Natural killer cell treated with Interleukin-12 subunit alpha and Interleukin-12 subunit beta and Interleukin-15 and Interleukin-18, amount 100 ng/mL, for 72 hours (primary cell): ENCODE measurements at places on chromosomes 1 and 21. TPM values are rescaled to one million over a fixed set of nuclear protein-coding genes. Genes with fewer than 3 reads are reported as not detected.

Gene TESK2
- total RNA-seq, result 2.4 TPM

GRCh38 chr1:204407295-204407971, 4.2 kb downstream of the PPP1R15B start:
- peaks cover 32% of the 10 kb centered on the region for H3K4me1 ChIP-seq
- no peak for DNase-seq
- H3K27me3 ChIP-seq, result no peaks in the 10 kb centered on the region
- peak overlapping the region; percentile 100 for H3K27ac ChIP-seq
- H3K4me3 ChIP-seq, result peak overlapping the region; percentile 99

GRCh38 chr1:68339505-68339904, 107.2 kb upstream of the WLS start:
- H3K27me3 ChIP-seq, result no peaks in the 10 kb centered on the region
- no peaks in the 10 kb centered on the region for H3K36me3 ChIP-seq
- H3K4me1 ChIP-seq, result no peaks in the 10 kb centered on the region
- H3K4me3 ChIP-seq, result no peak overlapping the region

DNA sequence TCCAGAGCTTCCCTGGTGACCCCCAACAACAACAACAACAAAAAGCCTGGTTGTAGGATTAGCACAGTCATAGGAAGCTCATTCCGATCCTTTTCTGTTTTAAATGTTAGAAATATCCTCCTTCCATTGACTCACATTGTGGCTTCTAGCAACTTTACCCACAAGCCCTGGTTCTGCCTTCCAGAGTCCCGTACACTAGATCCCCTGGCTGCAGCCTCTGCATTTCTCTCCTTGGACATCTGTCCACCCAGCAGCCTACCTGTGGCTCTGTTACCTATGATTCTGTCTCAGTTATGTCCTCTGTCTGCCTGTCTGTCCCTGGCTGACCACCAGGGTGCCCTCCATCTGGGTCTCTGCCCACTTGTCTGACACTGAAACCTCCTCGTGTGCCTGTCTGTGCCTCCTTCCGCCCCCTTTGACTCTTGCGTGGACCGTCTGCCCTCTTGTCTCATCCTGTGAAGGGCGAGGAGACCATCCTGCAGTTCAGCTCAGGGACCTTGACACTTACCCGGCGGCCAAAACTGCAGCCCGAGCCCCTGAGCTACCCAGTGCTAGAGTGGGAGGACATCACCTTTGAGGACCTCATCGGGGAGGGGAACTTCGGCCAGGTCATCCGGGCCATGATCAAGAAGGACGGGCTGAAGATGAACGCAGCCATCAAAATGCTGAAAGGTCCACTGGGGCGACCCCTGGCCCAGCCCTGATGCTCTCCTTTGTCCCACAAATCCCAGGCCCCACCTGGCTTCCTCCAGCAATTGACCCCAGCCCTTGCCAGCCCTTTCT, 16.1 kb downstream of the TIE1 start:
- H3K27me3 ChIP-seq, result no peaks in the 10 kb centered on the region
- no peaks in the 10 kb centered on the region for H3K4me1 ChIP-seq
- H3K27ac ChIP-seq, result no peak overlapping the region
- no peak for DNase-seq
- H3K4me3 ChIP-seq, result no peak overlapping the region
- H3K36me3 ChIP-seq, result no peaks in the 10 kb centered on the region

DNA sequence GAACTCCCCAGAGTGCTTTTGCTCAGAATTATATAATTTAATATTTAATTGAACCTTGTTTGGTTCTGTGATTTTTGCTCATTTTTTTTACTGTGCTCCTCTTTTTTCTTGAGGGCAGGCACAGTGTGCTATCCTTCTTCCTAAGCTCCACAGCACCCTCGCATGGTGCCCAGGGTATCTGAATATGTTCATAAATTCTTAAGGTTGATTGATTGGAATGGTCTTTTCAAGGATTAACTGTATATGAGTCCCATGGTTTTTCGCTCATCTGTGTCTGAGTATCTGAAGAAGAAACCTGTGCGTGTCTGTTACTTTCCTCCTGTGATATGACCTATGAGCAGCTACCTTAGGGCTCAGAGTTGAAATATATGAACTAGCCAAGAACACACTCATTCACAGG, 393.7 kb downstream of the HLX start:
- no peak for DNase-seq
- no peaks in the 10 kb centered on the region for H3K4me1 ChIP-seq
- H3K27ac ChIP-seq, result no peak overlapping the region
- H3K27me3 ChIP-seq, result peaks cover 4% of the 10 kb centered on the region
